ENCODE measurements at places on chromosomes 6 and 20.

DNA sequence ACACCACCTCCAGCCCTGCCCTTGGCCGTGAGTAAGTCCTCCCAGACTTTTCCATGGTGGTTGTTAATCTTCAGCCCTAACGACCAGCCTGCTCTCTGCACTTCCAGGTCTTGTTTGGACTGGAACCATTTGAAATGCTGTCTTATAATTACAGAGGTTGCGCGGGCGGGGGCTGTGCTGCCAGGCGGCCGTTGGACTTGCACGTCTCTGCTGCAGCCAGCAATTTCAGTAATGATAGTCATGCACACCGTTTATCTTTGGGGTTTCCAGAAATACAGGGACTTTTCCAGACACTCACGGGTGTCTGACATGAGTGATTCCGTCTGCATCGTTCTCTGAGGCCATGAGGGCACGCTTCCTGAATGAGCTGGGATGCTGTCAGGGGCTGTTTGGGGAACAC is 118.2 kb downstream of the BMP7 start:
- DNase-seq: no peak

DNA sequence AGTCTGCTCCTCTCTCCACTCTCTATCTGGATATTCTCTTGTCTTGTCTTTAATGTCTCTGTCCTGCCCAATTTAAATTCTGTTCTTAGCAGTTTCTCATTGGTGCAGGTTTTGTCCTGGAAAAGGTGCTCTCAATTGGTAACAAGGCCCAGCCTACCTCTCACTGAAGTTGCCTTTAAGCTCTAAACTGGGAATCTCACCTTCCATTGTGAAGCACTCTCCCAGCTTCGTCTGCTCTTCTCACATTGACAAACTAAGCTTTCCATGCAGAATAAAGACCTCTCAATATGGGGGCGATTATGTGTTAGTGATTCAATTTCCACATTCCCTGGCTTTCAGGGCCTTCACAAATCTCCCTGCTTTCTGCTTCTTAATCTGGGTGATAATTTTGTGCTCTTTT is 1712.2 kb downstream of the GRIK2 start:
- no peak for DNase-seq

DNA sequence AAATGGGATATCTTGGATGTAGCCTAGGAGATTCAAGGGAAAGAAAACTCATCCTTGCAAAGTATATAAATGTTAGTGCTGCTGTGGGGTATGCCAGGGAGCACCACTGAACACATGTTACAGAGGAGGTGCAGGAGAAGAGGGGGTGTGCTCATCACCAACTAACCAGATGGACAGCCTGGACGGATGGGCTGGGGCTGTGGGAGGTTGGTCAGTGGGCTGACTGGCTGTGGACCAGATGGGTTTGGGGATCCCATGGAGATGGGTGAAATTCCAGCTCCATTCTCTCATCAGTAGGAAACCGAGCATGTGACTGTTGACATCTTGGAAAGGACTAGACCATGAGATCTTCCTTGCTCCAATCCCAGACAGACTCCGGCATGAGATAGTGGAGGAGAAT is 201.0 kb downstream of the LRFN2 start:
- peak; percentile 1 for DNase-seq

GRCh38 chr20:33567949-33568348 is 78.1 kb downstream of the CBFA2T2 start:
- no peak for DNase-seq

DNA sequence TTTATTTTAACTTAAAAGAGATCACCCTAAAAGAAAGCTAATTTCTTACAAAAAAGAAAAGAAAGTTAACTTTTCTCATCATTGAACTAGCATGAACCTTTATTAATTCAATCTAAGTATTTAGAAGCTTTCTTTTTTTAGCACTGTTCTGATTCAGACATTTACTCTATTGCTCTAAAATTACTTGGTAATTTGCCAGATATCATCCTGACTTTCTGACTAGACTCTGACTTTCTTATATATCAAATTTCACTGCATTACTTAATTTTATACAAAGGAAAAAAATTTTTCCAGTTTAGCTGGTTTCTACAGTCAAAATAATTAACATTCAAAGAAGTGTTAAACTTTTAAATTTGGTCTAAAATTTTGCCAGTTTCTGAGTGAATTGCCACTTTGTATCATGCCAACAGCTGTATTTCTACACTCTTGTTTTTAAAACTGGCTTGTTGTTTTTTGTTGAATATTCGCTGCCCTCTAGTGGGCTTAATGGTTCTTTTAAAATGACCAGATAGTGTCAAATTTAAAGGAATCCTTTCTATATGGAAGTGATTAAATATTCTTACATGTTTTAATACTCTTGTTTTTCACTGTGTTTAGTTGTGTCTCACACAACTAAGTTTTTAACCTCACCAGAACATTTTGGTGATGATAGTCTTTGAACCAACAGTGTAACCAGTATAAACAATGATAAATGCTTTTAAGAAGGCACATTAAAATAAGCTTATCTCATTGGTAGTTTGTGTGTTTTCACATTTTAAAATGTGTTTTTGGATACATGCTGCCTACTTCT is 102.0 kb downstream of the POPDC3 start:
- DNase-seq: peak; percentile 11

GRCh38 chr20:50296450-50297375 is 106.1 kb downstream of the CEBPB start:
- DNase-seq: no peak

DNA sequence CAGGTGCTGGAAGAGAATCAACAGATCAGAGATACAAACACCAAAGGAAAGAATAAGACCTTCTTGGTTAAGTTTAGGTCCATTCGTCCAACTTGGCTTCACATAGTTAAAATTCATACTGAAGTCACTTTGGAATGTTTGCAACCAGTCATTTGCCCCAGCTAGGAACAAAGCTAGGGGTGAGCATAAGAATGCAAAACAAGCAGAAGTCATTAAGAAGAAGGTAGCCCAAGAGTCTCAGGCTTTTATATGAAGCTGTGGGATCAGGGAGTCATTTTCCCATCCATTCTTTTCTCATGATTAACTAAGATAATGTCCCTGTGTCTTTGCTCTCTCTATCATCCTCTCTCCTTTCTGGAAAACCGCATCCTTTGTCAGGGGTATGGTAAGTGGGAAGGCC is 51.5 kb upstream of the TMEM170B start:
- DNase-seq: no peak

DNA sequence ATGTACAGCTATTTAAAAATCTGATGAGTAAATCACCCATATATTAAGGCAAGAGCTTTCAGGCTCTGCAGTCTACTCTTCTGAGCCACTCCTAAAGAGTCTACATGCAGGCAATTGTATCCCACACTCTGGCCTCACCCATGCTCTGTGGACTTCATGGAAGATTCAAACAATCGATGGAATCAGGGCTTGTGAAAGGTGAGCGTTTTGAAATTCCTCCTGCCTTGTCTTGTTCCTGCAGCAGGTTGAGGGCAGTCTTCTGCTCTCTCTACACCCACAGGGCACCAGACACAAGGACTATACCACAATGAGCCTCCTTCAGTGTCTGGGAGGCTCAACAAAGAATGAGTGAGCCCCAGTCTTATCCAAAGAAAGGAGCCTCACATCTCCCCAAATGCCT is 51.1 kb downstream of the TBC1D7 start:
- DNase-seq: no peak

DNA sequence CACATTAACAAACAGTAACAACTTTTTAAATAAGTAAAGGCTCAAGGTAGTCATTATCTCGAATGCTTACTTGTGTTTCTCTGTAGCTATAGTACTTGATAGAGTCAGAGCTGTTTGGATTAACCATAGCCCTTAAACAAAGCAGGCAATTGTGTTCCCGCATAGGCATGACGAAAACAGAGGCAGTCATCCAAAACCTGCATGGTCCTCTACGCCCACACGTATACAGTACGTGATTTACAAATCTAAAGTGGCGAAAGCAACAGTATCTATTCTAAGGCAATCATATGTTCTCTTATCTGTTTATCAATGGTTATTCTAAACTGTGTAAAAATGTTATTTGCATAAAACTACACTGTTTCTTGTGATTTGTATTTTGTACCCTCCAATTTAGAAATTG is 31.8 kb downstream of the HFE start:
- DNase-seq: no peak

DNA sequence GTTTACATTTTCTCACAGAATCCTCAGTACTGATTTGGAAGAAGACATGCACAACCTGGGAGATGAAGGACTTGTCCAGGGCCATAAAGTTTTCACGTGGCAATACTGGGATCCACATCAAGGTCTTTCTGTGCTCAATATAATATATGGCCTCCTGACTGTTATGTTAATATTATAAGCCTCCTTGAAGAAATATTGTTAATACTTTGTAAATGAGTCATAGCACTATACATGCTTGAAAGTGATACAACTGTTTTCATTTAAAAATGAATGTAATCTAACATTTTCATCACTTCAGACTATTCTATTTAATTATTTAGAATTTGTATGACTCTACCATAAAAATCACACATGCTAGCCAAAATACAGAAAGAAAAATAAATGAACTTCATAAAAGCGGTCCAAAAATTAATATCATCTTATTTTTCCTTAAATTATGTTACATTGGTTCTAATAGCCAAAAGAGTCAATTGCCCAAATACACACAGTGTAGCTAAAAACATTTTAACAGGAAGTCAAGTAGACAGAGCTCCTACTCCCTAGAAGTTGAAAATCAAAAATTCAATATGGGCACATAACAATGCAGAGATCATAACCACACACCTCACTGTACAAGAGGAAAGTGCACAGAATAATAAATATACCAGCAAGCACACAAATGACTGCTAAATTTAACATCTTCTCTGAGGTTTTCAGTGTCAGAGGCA is 188.0 kb upstream of the HDDC2 start:
- no peak for DNase-seq

- no peak for DNase-seq
Measured at GRCh38 chr20:56278196-56278595, 29.7 kb downstream of the MC3R start.

- DNase-seq: no peak
Measured at GRCh38 chr6:31116661-31117385, 2.2 kb downstream of the PSORS1C1 start.

DNA sequence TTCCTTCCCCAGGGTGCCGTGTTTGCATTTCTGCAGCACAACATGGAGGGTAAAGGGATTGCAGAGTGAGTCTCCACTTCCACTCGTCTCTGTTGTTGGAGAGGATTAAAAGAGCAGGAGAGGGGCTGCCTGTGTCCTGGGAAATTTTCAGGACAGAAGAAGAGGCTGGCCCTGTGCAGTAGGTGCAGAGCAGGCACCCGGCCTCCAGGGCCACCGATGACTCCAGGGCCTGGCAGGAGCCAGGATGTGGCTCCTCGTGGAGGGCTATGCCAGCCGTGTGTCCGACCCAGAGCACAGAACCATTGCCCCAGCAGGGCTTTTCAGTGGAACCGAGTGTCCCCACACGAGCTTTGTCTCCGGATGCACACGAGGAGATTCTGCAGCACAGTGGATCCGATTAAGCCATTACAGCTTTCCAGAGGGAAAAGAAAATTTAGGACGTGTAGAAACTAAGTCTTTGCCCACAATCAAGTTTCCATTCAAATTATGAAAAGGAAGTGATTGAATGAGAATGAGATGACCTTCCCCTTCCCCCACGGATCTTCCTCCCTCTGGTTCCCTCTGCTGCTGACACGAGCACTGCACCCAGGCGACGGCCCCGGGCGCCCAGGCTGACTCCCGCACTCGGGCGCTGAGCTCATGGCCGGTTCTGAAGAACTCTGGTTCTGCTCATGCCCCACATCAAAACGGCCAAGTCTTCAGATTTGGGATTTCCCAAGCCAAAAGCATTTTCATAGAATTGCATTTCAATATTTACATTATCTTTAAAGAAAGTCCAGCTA is 43.1 kb upstream of the UNC93A start:
- DNase-seq: no peak

DNA sequence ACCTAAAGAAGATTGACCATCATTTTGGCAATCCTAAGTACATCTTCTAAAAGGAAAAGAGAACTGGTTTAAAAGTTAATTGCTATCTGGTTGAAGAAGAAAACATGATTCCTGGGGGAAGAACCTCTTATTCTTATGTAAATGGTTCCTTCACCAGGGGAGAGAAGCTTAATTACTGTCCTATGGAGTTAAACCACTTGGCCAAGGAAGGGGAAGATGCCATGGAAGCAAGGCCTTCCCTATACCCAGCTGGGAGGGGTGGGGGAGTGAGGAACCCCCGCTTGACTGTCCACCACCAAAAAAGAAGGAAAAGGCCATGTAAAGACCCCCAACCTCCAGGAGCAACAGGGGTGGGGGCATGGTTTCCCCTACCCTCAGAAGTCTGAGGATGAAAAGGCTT is 962.1 kb downstream of the GRIK2 start:
- DNase-seq: no peak

- DNase-seq: no peak
Measured at GRCh38 chr6:133468591-133468990, 227.4 kb downstream of the EYA4 start.
